OCI-M1 (cell line): ENCODE measurements at places on chromosomes 16 and 17.

GRCh38 chr17:46082257-46082656 is 83.2 kb downstream of the STH start:
- DNase-seq = peak; percentile 71

DNA sequence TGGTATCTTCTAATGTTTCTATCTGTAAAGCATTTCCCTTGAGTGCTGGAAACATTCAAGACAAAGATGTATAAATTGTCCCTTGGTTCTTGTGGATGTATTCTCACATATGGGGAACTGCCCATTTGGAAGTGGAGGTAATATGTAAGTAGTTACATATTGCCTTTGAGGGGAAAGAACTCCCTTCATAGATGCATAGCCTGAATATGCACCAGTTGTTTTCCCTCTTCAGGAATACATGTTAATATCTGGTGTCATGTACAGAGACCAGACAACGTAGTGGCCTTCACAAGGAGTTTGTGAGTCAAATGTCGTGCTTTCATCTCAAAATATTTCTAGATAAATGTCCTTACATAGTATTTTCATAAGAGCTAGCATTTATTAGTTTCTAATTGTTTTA is 213.5 kb downstream of the BCAS3 start:
- no peak for DNase-seq

DNA sequence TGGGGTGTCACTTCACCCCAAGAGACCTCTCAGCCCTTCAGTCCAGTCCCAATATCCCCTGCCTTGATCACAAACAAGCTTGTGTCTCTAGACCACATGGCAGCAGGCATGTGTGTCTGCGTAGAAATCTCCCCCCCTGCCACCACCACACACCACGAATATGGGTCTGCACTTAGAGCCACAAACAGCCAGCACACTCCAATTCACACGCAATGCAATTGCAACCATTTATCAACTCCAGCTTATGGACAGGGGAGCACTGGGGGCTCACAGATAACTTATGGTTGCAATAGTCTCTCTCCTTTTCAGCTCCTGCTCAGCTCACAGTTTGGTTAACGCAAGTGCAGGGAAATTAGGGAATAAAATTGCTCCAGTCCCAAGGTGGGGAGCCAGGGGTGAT is 2.6 kb downstream of the HOXB9 start:
- DNase-seq = peak; percentile 70

GRCh38 chr17:72737151-72737690 is 355.3 kb downstream of the SLC39A11 start:
- DNase-seq = no peak
